ENCODE measurements at places on chromosomes 5 and 9.

- DNase-seq, result no peak
Observed at GRCh38 chr5:135174315-135175096, 140.5 kb upstream of the PITX1 start.

DNA sequence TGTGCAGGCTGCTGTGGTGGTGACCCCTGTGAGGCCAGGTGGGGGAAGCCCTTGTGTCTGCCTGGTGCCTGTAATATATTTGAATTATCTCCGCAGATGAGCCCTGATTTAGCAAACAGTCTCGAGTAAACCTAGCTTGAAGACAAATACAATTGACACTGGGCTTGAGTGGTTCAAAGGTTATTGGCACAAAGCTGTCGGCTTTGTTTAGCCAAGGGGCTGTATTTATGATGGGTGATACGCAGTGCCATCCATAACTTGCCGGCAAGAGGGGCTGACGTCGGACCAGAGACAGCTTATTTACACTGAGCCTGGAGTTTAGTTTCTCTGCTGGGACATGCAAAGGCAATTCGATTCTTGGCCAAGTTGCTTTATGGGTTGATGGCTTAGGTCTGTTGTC lies 20.0 kb upstream of the PITX1 start:
- no peak for DNase-seq

GRCh38 chr9:85515021-85515420 lies 226.7 kb downstream of the AGTPBP1 start:
- DNase-seq, result no peak

GRCh38 chr9:32832346-32832745 lies 49.0 kb downstream of the TMEM215 start:
- no peak for DNase-seq

- no peak for DNase-seq
Observed at GRCh38 chr9:89410022-89410421, 87.9 kb downstream of the SEMA4D start.

DNA sequence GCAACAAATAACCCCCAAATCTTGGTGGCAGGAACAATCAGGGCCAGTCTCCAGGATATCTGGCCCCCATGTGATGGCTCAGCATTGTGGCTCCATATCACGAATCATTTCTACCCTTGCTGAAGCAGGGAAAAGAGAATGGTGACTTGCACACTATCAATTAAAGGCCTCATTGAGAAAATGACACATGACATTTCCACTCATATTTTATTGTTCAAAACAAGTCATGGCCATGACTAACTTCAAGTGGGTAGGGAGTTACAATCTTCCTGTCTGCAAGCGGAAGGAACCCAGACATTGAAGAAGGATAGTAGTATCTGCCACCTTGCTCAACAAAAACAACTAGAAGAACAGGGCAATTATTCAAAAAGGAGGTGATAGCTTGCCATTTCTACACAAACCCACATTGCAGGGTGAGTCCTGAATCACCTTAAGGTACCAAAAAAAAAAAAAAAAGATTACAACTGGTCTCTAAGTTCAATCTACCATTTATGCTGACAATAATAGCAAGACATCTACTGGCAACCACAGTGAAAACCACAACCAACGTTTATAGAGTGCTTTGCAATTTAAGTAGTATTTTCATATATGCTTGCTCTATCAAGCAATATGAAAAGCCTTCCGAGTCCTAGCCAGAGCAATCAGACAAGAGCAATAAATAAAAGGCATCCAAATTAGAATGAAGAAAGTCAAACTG lies 186.7 kb upstream of the DAPK1 start:
- DNase-seq, result no peak

- DNase-seq, result no peak
Observed at GRCh38 chr9:27618066-27618465, 44.8 kb upstream of the C9orf72 start.

DNA sequence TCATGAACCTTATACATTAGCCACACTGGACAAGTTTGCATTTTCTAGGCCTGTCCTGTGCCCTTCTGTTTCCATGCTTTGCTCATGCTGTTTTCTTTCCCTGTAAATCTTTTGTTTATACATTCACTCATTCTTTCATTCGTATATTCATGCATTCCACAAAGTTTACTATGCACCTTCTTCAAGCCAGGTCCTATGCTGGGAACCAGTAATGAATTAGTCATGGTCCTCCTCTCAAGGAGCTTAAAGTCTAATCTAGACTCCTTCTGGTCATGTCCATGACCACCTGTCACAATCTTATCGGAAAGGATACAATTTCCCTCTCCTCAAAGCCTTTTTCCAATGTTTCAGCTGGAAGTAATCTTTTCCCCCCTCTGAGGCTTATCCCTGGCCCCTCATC lies 9.1 kb upstream of the XPA start:
- no peak for DNase-seq

- DNase-seq, result no peak
Observed at GRCh38 chr9:107862881-107863280, 373.3 kb upstream of the KLF4 start.

GRCh38 chr5:149731617-149732323 lies 1.7 kb downstream of the PPARGC1B start:
- DNase-seq, result peak; percentile 75

- DNase-seq, result no peak
Observed at GRCh38 chr9:12797037-12797436, 22.2 kb downstream of the LURAP1L start.

DNA sequence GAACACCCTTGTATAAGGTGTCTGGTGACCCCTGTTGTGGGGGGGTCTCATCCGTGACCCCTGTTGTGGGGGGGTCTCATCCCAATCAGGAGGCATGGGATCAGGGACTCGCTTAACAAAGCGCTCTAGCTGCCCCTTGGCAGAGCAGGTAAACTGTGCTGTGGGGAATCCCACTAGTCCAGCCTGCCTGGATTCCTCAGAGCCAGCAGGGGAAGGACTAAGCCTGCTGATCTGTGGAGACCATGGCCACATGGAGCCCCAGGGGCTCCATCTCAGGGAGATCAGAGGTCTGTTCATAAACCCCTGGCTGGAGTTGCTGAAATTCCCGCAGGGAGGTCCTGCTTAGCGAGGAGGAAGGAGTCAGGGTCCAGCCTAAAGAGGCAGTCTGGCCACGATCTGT lies 45.8 kb upstream of the TXNDC8 start:
- no peak for DNase-seq

DNA sequence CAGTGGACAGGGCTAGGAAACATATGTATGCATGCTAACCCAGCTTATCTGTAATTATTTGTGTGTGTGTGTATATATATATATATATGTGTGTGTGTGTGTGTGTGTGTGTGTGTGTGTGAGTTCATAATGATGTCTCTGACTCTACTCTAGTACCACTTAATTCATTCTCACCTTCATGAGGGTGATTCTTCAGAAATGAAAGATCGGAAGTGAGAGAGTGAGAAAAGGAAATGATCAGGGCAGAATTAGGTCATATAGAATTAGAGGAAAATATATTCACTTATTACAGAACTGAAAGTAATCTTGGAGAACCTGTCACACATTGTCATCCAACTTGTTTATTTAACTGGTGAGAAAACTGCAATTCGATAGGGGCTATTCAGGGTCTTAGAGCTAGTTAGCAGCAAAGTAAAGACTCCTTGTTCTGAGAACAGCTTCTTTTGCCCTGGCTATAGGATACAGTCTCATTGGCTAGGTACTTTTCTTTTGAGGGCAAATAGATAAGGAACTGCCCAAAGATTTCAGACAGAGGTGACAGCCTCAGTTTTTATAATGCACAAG lies 58.8 kb downstream of the C9orf153 start:
- DNase-seq, result no peak

GRCh38 chr5:71960195-71960594 lies 147.1 kb upstream of the MAP1B start:
- DNase-seq, result no peak

- DNase-seq, result no peak
Observed at GRCh38 chr5:66209350-66209749, 65.2 kb downstream of the SREK1 start.

- no peak for DNase-seq
Observed at GRCh38 chr9:21252721-21253547, 13.1 kb upstream of the IFNA14 start.

DNA sequence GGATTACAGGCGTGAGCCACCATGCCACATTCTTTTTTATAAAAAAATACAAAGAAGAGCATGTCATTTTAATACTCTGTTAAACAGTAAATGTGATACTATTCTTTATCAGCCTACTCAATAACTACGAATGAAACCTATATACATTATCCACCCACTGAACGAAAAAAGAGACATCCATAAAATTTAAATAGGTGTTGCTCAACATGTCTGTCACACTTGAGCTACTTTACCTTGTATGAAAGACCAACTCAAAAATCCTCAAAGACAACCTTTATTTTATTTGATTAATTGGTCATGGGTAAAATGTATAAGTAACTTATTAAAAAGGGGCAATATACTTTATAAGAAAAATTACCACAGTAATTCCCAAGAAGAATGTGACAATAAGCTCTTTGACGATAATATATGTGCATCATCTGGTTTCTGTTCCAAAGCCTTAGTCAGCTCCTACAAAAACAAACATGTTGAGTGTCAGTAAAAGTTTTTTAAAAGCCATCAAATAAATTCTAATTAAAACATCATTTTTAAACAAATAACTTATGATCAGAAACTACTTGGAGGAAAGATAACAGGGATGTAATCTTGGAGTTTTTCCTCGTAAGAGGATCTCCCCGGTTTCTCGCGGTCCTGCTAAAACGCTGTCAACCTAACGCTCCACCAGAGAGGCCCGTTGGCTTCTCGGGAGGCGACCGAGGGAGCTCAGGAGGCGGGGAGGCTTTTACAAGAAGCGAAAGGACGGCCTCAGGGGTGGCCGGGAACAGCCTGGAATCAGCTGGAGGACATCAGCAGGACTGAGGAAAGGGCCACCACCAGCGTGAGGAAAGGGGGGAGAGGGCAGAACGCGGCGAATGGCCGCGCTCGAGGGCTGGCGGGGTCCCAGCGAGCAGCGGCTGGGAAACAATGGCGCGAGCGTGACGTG lies 13.5 kb upstream of the ANKRD18B start:
- DNase-seq, result peak; percentile 18

DNA sequence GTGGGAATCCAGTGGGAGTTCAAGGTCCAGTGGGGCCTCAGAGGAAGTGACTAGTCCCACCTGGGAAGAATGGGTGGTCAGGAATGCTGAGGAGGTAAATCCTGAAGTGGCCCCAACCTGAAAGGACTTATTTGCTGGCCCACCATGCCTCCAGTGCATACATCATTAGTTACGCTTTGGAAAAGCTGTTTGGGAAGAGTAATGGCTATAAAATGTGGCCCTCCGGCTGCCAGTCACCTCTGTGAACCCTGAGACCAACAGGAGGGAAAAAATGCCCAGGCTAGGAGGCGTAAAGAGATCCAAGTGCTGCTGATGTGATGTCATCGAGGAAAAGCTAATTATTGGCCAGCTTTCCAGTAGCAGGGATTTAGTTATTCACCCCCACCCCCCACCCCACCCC lies 2.7 kb upstream of the SLC26A2 start:
- DNase-seq, result no peak

GRCh38 chr9:130429831-130430230 lies 14.9 kb upstream of the ASS1 start:
- DNase-seq, result no peak

GRCh38 chr5:113234546-113234945 lies 200.2 kb downstream of the TSSK1B start:
- no peak for DNase-seq

- no peak for DNase-seq
Observed at GRCh38 chr9:113219969-113220368, 1.1 kb downstream of the FKBP15 start.

GRCh38 chr9:129504404-129504803 lies 116.5 kb downstream of the C9orf50 start:
- DNase-seq, result no peak

- DNase-seq, result no peak
Observed at GRCh38 chr5:124918618-124919017, 172.2 kb upstream of the ZNF608 start.

DNA sequence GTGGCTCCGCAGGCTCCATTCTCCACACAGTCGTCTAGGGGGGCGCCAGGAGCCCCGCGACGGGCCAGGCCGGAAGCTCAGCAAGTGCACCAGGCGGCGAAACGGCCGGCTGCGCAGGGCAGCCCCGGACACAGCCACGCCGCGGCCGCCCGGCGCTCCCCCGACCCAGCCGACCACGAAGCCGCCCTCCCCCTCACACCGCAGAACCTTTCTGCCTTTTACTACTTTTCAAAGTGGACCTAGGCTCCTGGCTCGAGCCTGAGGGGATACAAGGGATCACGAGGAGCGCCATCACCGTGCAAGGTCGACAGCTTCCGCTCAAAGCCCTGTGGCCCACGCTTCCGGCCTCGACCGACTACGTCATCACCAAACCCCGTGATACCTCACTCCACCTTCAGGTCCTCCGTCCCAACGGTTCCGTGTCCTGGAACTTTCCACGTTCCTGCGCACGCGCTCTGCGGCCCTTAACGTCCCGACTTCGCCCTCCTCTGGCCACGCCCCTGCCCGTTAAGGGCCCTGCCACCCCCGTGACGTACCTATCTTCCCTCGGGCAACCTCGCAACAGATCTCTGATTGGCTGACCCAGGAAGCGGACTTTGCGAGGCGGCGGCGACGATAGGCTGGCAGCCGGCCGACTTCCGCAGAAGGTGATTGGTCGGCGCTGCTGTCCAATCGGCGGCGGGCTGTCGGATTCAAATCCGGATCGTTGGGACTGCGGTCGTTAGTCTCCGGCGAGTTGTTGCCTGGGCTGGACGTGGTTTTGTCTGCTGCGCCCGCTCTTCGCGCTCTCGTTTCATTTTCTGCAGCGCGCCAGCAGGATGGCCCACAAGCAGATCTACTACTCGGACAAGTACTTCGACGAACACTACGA lies at the start of gene CKS2:
CKS2 (plus strand) TSS at position 721 of the 871 bp plus-strand sequence; CDS start at position 819, 98 bp downstream.
- DNase-seq, result peak; percentile 99

GRCh38 chr5:42587096-42587723 lies 164.0 kb downstream of the GHR start:
- DNase-seq, result no peak

- no peak for DNase-seq
Observed at GRCh38 chr5:171310819-171311321, 1.8 kb downstream of the TLX3 start.

DNA sequence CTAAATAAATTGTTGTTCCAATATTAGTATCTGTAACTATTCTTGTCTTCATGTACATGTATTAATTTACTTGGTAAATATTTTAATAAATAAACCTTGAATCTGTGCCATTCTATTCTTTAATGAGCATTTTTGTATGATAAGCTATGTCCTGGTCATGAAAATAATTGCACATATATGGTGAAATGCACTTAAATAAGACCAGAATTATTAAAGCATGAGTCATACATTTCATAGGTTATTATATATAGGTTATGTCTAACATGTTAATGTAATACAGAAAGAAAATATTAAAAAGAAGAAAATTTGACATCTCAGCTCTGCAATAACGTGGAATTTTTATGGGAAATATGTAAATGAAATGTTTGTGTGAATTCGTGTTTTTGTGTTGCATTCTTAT lies 1168.1 kb downstream of the TAF11L14 start:
- DNase-seq, result no peak

- no peak for DNase-seq
Observed at GRCh38 chr9:132201139-132201538, 39.3 kb downstream of the NTNG2 start.

GRCh38 chr9:28134446-28134976 lies 561.2 kb upstream of the C9orf72 start:
- DNase-seq, result no peak

DNA sequence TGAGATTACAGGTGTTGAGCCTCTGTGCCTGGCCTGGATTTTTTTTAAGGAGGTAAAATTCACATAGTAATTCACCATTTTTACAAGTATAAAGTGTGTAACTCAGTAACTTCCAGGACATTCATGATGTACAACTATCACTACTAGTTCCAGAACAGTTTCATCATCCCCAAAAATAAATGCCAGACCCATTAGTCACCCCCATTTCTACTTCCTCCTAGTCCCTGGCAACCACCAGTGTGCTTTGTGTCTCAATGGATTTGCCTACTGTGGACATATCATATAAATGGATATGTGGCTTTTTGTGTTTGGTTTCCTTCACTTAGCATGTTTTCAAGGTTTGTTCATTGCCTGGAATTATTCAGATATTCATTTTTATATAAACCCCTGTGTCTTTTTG lies 72.5 kb upstream of the PANK3 start:
- DNase-seq, result no peak

All from stimulated activated CD4-positive, alpha-beta T cell treated with anti-CD3 and anti-CD28 coated beads, Interleukin-1b, Interleukin-23, amount 100 ng/mL, for 4 hours (primary cell).